ENCODE measurements at places on chromosomes 1 and 21.

DNA sequence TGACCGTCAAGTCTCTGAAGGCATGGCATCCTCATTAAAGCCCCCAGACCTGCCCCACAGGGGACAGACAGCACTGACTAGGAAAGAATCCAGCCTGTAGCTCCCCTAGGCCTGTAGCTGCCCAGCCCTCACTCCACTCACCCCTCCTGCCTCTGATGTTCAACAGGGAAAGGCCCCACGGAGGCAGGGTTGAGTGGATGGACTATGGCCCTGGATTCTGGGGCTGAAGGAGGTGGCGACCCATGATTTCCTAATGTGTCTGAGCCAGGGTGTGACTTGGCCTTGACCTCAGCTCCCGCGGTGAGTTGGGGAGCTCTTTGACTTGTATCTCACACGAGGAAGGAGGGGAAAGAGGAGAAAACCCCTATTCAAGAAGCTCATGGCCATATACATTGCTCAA is 238.5 kb upstream of the CSF3R start:
- DNase-seq, result no peak

- DNase-seq, result no peak
These were observed 11.9 kb upstream of the CLDN8 start for GRCh38 chr21:30227633-30228404.

GRCh38 chr1:154861607-154862094 is 8.4 kb downstream of the KCNN3 start:
- DNase-seq, result no peak

- no peak for DNase-seq
These were observed 182.2 kb upstream of the DUSP10 start for GRCh38 chr1:221923929-221924598.

DNA sequence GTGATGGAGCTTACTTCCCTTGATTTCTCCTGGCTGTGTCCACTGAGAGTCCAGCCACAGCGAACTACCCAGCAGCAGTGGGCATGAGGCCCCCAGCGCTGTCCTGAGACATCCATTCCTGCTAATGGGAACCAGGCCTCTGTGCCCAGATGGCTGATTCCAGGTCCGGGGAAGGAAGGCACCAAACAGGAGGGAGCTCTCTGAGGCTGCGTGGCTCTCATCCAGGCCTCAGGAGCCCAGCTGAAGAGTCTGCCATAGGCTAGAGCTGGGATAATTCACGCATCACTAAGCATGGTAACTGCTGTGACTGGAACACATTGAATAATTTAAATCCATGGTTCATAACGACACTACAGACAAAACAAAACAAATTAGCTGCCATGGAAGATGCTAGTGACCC is 24.7 kb upstream of the LRRC47 start:
- no peak for DNase-seq

- no peak for DNase-seq
These were observed 60.2 kb downstream of the GLUL start for GRCh38 chr1:182331387-182331786.

- no peak for DNase-seq
These were observed 48.9 kb upstream of the MROH9 start for GRCh38 chr1:170886460-170886859.

DNA sequence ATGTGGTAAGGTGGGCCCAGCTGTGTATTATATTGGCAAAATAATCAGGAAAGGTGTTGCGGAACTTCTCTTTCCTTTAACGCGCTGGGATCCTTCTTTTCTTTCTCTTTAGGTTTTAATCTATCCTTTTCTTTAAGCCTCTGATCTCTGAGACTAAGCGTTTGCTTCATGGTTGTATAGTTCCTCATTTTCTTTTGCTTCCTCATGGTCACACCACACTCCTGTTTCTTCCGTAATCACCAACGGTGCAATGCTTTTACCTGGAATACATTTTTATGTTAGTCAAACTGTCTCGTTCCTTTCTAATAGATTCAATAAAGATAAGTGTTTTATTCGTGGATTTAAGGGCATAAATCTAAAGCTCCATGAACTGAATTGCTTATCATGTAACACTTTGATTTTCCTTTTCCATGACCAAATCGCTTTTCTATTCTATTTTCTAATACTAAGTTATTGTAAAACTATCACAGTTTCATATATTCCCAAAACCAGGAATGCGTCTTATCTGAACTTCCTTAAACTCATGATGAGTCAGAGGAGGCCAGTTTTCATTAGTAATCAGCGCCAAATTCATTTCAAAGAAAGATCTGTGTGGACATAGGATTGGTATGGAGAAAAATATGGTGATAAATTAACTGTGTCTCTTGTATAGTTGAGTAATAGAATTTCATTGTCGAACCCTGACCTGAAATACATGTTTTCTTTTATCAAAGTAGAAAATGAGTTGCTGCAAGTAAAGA is 12.2 kb downstream of the SDCCAG8 start:
- DNase-seq, result no peak

GRCh38 chr1:20353836-20354235 is 63.2 kb downstream of the VWA5B1 start:
- no peak for DNase-seq

DNA sequence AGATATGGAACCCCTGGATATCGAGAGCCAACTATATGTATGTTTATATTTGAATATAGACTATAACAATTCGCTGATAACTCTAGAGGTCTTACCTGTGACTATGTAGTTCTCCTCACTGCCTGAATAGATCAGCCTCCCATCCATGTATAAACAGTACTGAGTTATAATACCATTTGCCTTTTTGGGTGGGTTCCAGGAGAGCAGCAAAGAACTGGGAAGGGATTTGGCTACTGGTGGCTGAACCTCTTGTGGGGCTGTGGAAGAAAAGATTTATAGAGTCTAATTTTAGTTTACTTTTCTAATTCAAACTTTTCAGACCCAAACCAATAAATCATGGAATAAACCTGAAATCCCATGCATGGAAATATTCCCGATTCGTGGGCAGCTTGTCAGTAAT is 376.9 kb downstream of the USH2A start:
- DNase-seq, result no peak

DNA sequence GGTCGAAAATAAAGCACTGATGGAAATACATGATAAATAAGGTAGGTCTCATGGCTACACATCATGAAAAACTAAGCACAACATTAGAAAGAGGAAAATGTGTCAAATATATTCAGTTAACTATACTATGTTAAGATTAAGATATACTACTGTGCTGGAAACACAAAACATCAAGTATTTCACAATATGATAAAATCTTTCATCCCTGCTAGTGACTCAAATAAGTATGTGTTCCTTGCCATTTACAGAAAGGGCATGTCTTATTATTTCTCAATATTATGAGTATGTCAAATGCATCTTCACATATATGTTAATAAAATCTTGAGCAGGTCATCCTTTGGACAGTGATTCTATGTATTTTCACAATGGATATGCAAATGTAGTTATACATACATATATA is 1260.1 kb upstream of the ADGRL2 start:
- DNase-seq, result no peak

DNA sequence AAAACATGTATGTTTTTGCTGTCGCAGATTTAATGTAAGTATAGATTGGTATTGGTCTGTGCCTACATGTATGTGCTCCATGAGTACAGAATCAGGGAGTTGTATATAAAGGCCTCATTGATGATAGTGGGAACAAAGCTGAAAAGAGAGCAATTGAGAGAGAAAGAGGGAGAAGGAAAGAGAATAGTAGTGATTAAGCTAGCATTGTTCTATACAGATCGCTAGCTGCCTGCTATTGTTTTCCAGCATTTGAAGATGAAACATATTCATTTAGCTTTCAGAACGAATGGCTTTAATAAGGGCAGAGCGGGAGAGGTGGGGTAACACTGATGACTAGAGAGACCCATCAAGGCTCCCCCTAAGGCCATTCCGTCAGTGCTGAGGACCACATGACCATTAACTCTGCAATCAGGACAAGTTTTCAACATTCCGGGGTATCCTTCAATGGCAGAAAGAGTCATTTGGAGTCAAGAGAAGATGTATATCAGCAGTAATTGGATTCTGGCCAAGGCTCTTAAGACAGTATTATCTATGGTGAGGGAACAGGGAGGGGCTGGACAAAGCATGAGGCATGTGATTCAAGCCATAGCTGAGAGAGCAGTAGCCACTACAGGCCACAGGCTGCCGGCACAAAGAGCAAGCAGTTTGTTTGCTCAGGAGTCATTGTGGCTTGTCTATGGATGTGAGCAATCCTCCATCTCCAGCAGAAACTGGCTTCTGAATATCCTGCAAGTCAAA is 176.5 kb downstream of the PBX1 start:
- no peak for DNase-seq

DNA sequence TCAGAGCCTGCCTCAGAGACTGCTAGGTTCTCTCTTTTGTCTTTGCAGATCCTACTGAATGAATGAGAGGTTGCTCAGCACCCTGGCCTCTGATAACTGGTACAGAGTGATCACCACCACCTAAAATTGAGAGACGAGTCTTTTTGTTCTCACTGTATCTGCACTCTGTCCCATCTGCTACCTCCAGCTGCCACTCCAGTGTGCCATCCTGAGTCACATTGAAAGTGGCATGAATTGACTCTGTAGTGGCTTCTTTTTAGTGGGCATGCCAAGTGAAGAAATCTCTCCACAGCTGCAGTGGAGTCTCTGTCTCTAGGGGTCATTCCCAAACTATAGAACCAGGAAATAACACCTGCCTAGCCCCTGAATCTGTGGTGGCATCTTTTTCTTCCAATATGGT is 14.7 kb downstream of the CAMK1G start:
- DNase-seq, result no peak

DNA sequence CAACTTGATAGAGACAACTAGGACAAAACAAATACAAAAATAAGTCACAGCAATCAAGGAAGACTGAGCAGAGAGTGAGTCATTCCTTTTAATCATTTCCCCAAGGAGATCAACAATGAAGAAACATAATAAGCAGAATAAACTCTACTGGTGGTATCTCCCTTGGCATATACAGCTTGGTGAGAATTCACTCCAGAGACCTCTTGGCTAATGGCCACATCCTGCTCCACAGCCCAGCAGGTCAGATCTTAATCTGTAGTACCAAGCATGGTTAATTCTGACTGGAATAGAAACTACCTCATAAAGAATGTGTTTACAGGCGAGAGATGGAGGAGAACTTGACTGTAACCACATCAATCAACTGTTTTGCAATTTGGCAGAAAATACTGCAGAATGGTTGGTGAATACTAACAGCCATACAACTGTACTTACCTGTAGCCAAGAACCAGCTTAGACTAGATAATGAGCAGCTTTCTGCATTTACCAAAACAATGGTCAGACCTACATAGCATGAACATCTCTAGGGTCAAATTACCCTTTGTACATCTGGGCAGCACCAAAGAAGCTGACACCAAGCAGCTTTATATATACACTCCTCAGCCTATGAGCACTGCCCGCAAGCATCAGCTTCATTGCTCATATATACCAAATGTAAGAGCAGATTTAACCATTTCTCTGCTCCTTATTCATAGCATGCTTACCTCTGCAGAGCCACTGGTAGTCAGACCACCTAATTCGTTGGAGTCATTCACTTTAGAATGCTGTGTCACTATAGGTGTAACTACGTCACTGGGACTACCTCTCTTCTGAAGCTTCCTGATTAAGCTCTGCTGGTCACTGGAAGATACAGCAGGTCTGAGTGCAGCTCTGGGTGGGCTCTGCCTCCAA is 51.0 kb downstream of the KIAA0319L start:
- no peak for DNase-seq

DNA sequence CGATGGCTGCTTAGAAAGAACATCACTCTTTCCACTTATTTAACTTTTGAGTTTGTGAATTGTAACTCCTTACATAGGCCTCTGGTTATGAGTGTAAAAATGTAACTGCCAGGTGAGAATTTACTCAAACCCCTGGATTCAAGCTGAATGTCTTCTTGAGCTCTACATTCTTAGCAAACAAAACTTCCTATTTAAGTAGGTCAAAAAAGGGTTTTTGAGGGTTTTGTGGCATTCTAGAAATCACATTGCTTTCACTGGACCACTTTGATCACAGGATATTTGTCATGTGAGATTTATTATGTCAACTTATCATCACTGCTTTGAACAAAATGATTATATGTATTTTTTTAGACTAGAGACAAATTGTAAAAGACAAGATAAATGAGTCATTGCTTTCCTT is 5.7 kb downstream of the IL23R start:
- no peak for DNase-seq

- no peak for DNase-seq
These were observed 4.9 kb downstream of the RGS1 start for GRCh38 chr1:192580351-192580962.

DNA sequence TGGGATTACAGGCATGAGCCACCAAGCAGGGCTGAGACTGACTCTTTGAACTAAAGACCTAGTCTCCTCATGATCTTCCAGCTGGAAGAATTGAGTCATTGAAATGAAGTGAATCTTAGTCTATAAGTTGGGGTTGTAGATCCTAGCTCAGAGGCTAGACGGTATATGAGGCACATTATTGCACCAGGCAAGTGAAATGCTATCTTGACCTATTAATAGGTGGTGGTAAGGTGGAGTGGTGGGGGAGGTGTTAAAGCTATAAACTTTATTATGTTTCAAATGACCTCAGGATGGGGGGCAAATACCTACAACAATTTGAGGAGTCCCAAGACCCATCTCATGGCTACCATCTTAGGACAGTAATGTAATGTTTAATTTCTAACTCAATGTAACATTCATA is 36.8 kb upstream of the SLC16A1 start:
- DNase-seq, result no peak

- DNase-seq, result no peak
These were observed 15.7 kb upstream of the LMNA start for GRCh38 chr1:156098784-156099183.

DNA sequence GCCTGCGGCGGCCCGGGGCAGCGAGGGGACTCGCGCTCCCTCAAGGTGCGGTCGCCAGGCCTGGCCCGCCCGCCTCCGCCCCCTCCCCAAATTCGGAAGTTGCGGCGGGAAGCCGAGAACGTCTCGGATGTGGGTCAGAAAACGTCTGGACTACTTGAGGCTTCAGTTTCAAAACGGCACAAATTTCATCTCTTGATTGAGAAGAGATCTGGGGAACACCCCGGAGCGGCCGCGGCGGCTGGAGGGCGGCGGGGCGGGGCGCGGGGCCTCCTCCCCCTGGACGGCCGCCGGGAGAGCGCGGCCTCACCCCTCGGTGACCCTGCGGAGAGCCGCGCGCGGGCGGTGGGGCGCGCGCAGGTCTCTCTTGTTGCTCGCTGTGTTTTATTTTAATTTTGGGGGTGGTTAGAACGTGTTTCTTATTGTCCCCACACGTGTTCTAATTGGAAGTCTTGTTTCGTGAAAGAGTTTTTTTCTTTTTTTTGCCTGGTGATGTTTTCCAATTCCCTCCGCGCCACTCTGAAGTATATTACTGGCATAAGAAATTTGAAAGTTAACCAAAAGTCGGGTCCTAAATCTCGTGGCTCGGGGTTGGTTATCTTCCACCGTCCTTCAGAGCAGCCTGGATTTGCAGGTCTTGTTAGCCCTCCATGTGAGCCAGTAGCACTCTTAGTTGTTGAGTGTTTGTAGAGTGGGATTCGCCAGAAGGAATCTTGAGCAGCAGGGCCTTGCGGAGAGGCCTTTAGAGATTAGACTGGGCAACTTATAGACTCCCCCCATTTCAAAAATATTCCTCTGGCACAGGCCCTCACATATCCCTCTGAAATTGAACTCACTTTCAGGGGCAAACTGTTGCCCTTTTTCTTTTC is 749 bp downstream of the PCBP3 start:
- no peak for DNase-seq

All from cortex of kidney (tissue), 1 donor.